ENCODE measurements at places on chromosomes 4 and X. TPM values are rescaled to one million over a fixed set of nuclear protein-coding genes. Genes with fewer than 3 reads are reported as not detected.

The EREG gene
- total RNA-seq, result 0.11 TPM

The F9 gene
- not detected for total RNA-seq

The GPR173 gene
- total RNA-seq, result 3.1 TPM

The PWWP3B gene
- total RNA-seq, result 35.0 TPM

The UGT2B10 gene
- not detected for total RNA-seq

The GPR78 gene
- 0.62 TPM for total RNA-seq

The EPHA5 gene
- total RNA-seq, result 2.9 TPM

The PNCK gene
- total RNA-seq, result 1.2 TPM

The XKRX gene
- total RNA-seq, result under 0.01 TPM

The ASB12 gene
- not detected for total RNA-seq

The PTPN13 gene
- total RNA-seq, result 91.1 TPM

The AVPR2 gene
- not detected for total RNA-seq

The TMSB15B gene
- 4.9 TPM for total RNA-seq

The ITM2A gene
- total RNA-seq, result 0.55 TPM

The PPEF1 gene
- total RNA-seq, result not detected

The MAGEA1 gene
- not detected for total RNA-seq

The TCEAL1 gene
- 17.4 TPM for total RNA-seq

The DUSP9 gene
- total RNA-seq, result 0.11 TPM

The ABLIM2 gene
- not detected for total RNA-seq

The HSFX1 gene
- total RNA-seq, result 1.00 TPM

The ENOX2 gene
- total RNA-seq, result 16.3 TPM

The MSANTD1 gene
- total RNA-seq, result 0.33 TPM

The CITED1 gene
- 0.37 TPM for total RNA-seq

The MAP3K15 gene
- total RNA-seq, result 0.12 TPM
